ENCODE measurements at places on chromosomes 2 and 18.
A peak's percentile ranks its signal among the peaks of the same experiment; 100 is the strongest.

- DNase-seq, result no peak
Observed at GRCh38 chr2:159797543-159798375, at the start of gene CD302. Gene CD302 (minus strand): TSS chr2:159798208. CDS start chr2:159798198, 10 bp downstream.

DNA sequence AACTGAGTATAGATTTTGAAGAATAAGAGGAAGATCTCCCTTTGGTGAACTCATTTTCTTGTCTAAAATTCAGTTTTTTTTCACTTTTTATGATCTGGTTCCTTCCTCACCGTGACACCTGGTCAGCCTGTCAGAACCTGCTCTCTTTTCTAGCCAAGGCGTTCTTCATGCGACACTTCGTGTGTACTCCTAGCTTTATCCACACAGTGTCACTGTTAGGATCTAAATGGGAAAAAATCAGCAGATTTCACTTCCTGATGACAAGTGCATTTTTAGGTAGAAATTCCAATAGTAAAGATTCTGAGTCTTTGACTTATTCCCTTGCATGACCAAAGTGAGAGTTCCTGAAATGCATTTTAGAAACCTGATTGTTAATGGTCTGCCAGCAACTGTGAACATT lies 89.8 kb downstream of the KLHL14 start:
- no peak for DNase-seq

- DNase-seq, result no peak
Observed at GRCh38 chr2:191979221-191979730, 132.4 kb upstream of the CAVIN2 start.

DNA sequence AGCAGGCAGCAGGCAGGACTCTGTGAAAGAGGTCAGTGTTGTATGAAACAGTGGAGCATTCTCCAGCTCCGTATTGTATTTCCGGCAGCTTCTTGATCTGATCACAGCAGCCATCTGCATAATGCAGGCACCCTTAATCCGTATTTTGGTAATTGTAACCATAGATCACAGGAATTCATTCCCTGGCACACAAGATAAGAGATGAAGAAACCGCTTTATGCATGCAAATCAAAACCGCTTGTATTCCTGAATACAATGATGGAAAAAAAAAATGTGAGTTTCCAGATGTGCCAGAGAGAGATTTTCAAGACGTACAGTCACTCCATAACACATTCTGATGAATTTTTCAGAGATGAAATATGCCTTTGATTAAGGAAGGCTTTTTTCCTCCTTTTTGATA lies 221.3 kb downstream of the ACKR3 start:
- no peak for DNase-seq

DNA sequence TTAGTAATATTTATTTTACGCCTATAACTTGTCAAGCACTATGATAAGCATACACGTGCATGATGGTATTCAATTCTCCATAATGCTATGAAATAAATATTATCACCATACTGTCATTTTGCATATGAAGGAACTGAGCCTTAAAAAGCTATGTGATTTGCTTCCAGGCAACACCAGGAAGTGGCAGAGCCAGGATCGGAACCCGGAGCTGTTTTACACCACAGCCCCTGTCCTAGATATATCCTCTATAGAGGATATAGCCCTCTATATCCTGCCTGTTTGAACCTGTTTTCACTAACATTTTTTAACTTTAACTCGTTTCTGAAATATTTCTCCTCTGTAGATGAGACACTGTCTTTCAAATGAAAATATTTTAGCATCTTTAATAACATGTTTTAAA lies 690.0 kb downstream of the SATB2 start:
- DNase-seq, result no peak

GRCh38 chr2:26691161-26691560 lies 1.4 kb upstream of the KCNK3 start:
- DNase-seq, result no peak

DNA sequence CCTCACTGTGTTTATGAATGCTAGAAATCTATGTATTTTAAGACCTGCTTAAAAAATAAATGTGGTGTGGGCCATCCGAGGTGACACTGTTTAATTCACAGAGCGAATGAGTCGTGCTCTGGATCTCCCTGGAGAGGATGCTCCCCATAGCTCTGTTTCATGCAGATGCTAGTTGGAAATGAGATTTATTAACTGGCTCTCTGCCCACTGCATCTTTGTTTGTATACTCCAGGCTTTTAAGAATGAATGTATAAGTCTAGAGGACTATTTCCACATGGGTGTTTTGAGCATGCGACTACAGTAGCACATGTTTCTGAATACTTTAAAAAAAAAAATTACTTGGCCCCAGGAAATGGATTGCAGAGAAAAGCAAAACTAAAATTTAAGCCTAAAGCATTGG lies 3.9 kb downstream of the MAPRE2 start:
- no peak for DNase-seq

DNA sequence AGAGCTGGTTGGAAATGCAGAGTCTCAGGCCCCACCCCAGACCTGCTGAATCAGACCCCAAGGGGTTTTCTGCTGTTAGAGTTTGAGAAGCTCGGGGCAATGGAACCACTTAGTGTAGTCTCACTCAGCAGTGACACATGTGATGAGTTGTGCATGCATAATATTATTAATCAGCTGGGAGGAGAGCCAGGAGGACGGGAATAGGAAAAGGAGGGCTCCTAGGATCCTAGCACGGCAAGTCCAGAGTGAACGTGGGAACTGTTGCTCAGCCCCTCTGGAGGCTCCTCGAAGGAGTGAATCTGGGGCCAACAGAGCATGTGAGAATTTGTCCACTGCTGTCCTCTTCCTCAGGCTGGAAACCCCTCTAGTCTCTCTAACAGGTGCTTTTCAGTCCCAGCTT lies 87.1 kb downstream of the HS1BP3 start:
- DNase-seq, result peak; percentile 26

- no peak for DNase-seq
Observed at GRCh38 chr2:26325851-26326250, 20.1 kb upstream of the SELENOI start.

DNA sequence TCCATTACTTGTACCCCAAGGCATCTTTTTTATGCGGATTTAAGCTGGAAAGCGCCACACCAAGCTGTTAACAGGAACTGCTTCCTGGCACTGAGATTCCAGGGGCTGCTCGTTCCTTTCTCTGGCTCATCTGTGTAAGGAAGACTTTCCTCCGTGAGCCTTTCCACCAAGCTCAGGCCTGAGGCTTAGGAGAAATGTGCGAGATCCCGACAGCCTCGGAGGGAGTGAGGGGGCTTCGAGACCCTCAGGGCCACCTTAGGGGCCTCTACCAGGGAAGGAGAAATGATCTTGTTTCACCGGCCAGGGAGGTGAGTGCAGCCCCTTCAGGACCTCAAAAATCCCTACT lies 17.1 kb downstream of the B3GNT7 start:
- no peak for DNase-seq

GRCh38 chr2:14231391-14231898 lies 401.1 kb upstream of the LRATD1 start:
- DNase-seq, result no peak

- DNase-seq, result no peak
Observed at GRCh38 chr2:202031246-202031951, 2.3 kb upstream of the FZD7 start.

GRCh38 chr2:148876595-148877402 lies 1.8 kb downstream of the KIF5C start:
- DNase-seq, result no peak

DNA sequence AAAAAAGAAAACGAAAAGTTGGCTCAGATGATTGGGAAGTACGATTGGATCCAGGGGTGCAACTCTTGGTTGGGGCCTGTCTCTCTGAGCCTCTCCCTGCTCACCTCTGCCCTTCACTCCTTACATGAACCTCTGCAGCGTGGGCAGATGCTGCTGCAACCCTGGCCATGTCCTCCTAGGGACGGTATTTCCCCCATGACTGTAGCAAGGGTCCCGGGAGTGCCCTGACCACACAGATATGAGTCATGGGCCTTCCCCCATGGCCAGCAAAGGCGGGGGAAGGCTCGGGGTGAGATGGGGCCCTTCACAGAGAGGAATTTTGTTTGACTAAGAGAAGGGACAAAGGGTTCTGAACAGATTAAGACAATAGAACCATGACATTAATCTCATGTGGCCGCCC lies 129.0 kb downstream of the NCK2 start:
- DNase-seq, result no peak

DNA sequence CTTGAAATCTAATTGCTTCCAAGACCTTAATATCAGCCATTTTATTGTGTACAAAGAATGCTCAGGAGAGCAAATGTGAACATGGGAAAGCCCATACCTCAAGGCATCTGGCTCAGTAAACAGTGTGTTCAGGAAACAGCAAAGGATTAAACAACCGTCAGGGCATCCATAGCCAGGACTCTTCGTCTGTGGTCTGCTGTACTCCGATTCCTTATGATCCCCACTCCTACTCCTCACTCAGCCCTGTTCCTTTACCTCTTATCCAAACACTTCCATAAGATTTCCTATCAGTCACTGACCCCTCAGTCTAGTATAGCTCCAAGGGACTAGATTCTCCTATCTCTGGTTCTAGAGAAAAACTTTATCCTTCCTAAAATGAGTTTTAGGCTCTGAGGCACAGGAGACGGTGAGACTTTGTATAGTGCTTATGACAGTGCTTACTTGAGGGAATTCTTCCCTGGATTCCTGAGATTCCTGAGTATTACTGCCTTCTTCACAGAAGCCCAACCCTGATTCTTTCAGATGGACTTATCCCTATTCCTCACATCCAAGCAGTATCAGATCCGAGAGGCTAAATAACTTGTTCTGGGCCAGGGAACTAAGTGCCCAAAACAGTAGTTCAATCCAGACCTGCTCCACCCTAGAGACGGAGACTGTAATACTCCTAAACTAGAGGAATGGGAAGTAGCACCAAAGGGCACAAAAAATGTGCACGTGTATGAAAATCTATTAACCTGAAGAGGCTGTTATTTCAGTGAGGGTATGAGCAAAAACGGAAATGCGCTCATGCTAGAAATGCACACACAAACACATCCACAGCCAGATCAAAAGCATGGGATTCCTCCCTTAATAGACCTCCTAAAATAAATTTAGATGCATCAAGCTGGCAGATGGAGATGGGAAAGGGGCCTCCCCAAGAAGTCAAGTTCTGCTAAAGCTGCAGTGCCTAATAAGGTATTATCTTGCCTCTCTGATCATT lies 42.1 kb upstream of the SIGLEC15 start:
- DNase-seq, result peak; percentile 46

- DNase-seq, result no peak
Observed at GRCh38 chr2:138906549-138906948, 126.4 kb upstream of the NXPH2 start.

- DNase-seq, result no peak
Observed at GRCh38 chr18:27964811-27965210, 212.1 kb downstream of the CDH2 start.

DNA sequence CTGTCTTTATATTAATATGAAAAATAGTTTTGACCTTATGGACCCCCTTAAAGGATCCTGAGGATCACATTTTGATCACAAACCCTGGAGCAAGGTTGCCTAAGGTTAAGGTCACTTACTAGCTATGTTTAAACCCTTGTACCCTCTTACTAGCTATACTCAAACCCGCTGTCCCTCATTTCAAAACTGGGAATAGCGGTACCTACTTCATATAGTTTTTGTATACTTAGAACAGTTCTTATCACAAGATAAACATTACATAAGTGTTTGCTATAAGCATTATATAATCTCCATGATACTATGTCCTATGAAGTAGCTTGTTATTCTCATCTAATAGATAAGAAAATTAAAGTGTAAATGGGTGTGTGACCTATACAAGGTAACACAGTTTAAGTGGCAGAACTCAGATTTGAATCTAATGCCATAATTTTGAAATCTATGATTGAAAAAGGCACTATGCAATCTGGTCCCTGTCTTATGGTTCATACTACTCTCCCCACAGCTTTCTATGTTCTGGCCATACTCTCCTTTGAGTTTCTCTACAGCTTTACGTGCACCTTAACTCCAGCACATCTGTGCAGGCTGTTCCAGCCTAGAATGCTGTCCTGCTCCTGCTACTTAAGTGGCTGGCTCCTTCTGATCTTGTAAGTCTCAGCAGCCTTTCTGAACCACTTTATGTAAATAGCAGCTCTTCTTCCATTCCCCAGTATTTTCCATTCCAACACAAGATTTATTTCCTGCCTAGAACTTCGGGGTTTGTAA lies 30.4 kb downstream of the HYCC2 start:
- no peak for DNase-seq

DNA sequence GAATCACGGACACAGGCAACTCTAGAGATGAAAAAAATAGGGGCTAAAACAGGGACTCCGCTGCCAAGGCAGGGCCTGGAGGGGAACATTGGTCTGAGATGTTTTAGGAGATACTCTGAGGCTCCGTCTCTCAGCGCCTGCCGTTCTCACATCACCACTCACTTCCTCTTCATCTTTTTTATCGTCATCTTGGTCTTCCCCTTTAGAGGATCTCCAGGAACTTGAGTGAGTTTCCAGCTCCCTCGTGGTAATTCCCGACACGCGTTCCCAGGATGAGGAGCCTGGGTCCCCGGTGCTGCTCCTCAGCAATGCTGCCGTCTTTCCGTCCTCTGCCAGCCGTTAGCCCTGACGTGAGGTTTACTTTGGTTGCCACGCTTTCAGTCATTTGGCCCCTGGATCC lies 16.1 kb downstream of the MLPH start:
- no peak for DNase-seq

DNA sequence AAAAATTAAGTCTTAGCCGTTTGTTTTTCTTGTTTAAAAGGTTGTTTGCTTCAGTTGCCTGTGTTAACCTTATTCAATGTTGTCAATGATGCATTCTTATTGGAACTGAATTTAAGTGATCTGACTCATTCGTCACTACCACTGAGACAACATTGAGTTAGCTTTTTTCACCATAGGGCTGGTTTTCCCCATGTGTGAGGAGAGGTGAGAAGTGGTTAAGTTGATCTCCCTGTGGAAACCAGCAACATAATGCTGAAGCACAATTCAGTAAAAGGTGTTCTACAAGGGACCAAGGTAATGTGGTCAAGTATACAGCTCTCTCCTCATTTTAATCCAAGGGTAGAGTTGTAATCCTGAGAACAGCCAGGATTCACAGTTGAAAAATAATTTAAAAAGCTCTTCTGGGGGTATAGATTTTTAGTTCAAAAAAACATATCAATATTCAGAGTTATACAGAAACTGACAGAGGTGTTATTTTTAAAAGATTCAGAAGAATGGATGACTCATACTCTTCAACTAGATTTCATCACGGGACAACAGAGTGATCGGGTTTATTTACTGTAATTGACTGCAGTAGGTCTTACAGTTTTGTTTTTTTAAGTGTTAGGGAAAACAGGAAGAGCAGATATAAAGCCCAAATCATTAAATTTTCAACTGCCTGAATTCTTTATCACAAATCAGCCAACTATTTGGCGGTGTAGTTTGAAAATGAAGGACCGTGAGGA lies 12.6 kb downstream of the NOP58 start:
- DNase-seq, result peak; percentile 19
